Esophagus muscularis mucosa (tissue), 4 donors: ENCODE measurements at places on chromosomes 6 and 20.

DNA sequence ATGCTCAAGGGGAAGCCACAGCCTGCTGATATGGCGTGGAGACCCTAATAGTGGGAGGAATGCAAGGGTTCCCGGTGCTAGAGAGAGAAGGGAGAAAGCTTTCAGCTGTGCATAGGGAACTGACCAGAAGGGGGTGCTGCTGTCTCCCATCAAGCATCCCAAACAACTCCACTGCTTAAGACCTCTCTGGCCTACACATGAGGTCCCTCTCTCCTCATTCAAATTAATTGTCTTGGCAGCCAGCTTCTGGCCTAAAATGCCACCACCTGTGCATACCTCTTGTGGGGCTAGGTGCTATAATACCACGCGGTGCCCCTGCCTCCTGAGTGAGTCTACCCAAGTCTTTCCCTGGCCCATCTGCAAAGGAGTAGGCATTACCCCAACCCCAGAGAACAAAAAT, 14.5 kb downstream of the ADISSP start:
- no peak for DNase-seq

DNA sequence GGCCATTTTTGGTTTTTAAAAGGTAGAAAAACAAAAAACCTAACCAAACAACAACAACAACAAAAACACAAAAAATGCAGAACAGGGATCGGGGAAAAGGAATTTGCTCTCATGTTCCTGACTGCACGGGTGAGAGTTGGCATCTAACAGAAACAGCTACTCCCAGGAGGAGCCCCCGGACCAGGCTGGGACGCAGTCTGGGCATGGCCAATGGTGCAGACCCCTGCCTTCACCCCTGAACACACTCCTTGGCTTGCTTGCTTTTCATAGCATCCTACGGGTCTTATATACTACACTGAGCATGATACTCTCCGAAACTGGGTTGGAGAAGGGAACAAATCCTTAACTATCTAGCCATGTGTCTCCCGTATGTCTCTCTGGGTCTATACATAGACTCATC, 587 bp upstream of the MAS1 start:
- no peak for DNase-seq

GRCh38 chr6:87714093-87714842, 12.2 kb upstream of the AKIRIN2 start:
- DNase-seq, result no peak

- DNase-seq, result no peak
Observed at GRCh38 chr6:128414943-128415342, 105.5 kb downstream of the PTPRK start.

- no peak for DNase-seq
Observed at GRCh38 chr20:36818861-36819260, 45.3 kb upstream of the DSN1 start.

DNA sequence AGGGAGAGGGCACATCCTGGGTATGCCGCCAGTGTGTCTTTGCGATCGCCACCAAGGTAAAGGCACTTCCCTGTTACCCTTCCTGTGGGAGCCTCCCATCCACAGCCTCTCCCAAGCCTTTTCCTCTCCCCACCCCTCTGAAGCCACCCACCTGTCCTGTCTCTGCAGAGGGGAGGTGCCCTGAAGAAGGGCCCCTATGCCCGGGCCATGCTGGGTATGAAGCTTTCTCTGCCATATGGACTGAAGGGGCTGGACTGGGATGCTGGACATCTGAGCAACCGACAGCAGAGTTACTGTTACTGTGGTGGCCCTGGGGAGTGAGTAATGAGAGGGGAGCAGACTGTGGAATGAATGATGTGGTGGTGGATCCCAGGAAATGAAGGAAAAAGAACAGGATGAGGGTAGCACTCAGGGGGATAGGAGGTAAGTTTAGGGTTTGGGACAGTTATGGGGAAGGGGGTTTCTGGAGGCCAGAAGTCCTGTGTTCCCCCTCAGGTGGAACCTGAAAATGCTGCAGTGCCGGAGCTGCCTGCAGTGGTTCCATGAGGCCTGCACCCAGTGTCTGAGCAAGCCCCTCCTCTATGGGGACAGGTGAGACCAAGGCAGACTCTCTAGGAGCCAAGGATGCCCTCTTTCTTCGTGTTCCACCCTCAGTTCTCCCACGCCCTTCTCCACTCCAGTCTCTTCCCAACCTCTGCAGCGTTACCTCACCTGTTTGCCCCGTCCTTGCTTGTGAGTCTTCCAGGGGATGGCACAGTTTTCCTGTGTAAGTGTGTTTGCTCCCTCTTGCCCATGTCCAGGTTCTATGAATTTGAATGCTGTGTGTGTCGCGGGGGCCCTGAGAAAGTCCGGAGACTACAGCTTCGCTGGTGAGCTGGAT, 2.7 kb downstream of the PHF1 start:
- no peak for DNase-seq

DNA sequence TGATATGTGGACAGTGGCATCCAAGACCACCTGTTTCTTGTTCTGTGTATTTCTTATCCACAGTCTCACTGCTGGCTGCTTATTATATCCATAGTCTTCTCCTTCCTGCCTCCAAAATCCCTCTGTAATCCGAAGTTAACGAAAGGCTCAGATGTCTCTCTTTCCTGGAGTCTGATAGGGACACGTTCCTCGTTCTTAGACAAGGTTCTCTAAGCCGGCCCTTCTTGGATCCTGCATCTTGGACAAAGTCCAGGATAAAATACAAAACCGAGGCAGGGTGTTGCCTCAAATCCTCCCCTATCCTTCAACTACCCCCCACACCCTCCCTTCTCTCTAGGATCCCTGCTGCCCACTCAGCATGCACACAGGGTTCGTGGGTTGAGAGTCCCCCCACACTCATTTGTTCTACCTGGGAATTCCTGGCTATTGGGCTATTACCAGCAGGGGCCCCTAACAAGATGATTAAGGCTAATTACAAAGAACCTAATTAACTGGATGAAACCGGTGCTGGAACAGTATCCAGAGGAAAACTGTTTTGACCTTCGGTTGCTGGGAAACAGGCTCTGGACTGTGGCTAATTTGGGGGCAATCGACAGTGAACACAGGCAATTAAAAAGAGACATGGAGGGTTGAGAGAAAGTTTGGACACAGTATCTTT, 32.7 kb upstream of the MRPS10 start:
- no peak for DNase-seq

DNA sequence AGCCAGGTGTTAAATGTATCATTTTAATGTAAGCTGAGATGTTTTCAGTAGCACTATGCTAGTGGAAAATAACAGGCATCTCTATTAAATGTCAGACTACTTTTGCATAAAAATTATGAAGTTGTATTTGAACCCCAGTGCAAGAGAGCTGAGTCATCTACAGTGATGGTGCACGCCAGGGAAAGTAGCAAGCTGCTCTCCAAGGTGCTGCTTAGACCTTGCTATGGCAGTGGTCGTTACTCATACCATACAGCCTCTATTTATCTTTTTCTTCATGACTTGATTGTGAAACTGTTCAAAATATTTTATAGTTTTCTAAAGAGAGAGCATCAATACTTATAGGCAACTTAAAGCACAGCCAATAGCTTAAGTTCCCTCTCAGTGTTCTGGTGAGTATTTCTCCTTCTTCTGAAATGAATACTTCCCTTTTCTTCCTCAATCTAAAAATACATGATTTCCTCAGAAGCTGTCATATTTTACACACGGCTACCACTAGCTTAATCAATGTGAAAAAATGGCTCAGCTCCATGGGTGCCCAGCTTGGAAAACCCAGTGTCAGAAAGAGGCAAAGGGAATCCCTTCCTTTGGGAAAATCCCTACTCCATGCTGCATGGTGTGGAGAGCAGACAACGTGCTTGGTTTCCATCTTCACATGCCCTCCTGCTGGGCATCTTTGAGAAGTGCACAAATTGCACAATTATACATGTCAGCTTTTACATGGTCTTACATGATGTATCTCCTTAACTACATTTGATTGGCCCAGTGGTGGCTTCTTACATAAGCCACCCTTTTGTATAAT, 105.6 kb downstream of the ELOVL4 start:
- no peak for DNase-seq

GRCh38 chr6:147949981-147950622, 392.5 kb upstream of the SASH1 start:
- DNase-seq, result no peak
